Activated CD4-positive, alpha-beta T cell treated with anti-CD3 and anti-CD28 coated beads, Interleukin-2, amount 50 U/mL, for 1 hour (primary cell): ENCODE measurements at places on chromosomes 7 and 10.

GRCh38 chr10:7193369-7193768 is 217.5 kb downstream of the SFMBT2 start:
- DNase-seq: no peak

DNA sequence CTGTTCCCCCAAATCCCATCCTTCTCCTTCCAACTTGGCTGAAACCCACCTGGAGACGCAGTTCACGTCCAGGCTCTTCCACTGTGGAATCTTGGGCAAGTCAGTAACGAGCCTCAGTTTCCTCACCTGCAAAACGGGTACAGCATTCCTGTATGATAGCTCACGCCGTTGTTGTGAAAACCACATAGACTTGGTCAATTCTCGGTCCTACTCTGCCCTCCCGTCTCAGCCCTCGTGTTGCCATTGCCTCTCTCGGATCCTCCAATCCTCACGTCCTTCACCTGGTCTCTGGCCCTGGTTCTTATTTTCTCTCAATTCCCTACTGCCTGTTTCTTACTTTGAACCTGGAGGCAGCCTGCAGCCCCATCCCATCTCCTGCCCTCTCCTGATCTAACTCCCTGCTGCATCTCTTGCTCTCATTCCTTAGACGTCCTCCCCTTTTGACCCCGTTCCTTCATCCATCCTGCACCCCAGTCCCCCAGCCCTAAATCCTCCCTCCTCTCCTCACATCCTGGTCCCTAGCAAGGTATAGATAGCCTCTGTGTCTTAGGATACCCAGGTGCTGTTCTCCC is 2.0 kb upstream of the MUC12 start:
- no peak for DNase-seq

- no peak for DNase-seq
These were observed 99.2 kb downstream of the PTPRN2 start for GRCh38 chr7:158488181-158488971.

GRCh38 chr10:3942937-3943489 is 158.0 kb upstream of the KLF6 start:
- no peak for DNase-seq

DNA sequence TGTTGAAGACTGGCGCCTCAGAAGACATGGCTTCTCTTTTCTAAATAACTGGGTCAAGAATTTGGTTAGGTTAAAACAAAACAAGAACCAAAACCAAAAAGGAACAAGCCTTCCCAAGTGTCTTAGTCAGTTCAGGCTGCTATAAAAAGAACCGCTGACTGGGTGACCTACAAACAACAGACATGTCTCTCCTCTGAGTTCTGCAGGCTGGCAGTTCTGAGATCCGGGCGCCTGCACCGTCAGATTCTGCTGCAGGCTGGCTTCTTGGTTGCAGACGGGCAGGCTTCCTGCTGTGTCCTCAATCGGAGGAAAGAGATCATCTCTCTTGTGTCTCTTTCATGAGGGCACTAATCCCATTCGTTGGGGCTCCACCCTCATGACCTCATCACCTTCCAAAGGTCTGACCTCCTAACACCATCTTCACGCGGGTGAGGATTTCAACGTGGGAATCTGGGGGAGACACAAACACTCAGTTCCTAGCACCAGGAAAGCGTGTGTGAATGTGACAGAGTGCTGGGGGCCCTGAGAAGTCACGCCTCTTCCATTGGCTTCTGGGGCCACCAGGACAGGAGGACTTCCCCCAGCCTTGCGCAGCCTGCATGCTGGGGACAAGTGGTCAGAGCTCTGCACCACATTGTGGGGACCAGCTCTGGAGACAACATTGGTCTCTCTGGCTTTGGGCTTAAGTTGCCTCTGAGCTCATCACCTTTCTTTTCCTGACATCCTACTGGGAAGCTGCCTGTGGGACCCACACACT is 63.1 kb downstream of the ASB13 start:
- DNase-seq: no peak

- no peak for DNase-seq
These were observed 12.9 kb downstream of the INPP5A start for GRCh38 chr10:132550366-132551092.

- DNase-seq: no peak
These were observed 27.8 kb downstream of the SLC26A5 start for GRCh38 chr7:103418241-103418640.

DNA sequence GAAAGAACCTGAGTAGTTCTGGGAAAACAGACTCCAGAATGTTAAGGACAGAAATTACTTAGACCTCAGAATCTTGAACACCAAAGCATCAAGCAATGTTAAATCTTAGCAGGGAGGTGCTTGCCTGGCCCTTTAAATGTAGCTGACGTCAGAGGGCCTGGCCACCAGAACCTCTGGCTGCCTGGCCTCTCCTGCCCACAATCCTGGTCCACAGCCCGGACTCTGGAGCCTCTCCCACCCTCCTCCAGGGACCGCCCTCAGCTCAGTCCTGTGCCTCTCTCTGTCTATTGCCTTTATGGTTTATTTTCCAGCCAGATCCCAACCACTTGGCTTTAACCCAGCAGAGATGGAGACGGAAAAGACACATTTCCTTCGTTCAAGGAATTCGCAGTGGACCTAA is 42.2 kb upstream of the EGR2 start:
- no peak for DNase-seq

- DNase-seq: no peak
These were observed 48.1 kb upstream of the CYCS start for GRCh38 chr7:25173184-25173583.

- no peak for DNase-seq
These were observed 108.9 kb upstream of the SP8 start for GRCh38 chr7:20895563-20895962.

DNA sequence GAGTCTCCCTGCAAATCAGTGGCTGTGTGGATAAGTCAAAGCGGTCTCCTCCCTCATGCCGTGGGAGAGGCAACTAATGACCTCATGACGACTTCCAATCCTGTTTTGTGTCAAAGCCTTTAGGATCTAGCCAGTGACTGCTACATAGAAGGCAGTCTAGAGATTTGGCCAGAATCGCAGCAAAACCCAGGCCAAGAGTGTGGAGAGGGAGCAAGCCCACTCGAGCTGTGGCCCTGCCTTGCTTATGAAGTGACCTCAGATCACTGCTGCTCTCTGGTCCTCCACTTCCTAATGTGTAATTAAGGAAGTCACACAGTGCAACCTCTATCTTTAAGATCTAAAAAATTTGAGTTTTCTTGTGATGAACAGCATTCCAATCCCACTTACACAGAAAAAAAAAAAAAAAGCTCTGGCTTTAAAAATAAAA is 296.7 kb upstream of the KLF6 start:
- DNase-seq: no peak
